ENCODE measurements at places on chromosomes 1 and 21.
A peak's percentile ranks its signal among the peaks of the same experiment; 100 is the strongest.

DNA sequence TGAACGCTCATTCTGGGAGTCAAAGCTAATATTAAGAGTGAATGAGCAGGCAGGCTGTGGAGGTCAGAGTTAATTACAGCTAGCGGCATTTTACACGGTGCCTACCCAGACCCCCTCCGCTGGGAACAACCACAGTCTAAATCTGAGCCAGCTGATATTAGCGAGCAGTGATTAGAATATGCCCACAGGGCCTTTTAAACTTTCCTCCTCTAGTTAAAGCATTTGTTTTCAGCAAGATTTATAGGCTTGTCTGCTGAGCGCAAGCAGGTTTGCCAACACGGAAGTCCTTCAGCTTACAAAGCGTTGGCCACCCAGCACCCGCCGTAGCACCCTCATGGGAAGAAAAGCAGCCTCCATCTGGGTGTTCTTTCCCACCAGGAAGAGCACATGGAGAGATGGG is 72.1 kb downstream of the LMX1A start:
- DNase-seq: no peak

GRCh38 chr1:172135076-172135672 is 285.3 kb upstream of the C1orf105 start:
- DNase-seq: peak; percentile 40

DNA sequence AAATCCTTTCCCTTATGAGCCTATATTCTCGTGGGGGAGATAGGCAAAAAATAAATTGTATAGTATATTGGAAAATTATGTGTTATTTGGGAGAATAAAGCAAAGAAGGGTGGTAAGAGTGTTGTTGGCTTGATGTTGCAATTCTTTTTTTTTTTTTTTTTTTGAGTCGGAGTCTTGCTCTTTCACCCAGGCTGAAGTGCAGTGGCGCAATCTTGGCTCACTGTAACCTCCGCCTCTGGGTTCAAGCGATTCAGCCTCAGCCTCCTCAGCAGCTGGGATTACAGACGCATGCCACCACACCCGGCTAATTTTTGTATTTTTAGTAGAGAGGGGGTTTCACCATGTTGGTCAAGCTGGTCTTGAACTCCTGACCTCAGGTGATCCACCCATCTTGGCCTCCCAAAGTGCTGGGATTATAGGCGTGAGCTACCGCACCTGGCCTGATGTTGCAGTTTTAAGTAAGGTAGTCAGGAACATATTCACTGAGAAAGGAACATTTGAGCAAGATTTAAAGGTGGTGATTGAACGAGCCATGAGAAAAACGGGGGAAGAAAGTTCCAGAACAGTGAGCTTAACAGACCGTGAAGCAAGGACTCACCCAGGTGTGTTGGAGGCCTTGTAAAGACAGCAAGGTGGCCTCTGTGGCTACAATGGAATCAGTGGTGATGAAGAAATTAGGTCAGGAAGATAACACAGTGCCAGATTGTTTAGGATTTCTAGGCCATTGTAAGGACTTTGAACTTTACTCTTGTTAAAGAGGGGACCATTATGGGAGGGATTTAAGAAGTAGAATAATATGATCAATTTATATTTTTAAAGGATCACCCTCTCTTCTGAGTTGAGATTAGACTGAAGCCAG is 45.8 kb downstream of the RPRD2 start:
- DNase-seq: no peak

DNA sequence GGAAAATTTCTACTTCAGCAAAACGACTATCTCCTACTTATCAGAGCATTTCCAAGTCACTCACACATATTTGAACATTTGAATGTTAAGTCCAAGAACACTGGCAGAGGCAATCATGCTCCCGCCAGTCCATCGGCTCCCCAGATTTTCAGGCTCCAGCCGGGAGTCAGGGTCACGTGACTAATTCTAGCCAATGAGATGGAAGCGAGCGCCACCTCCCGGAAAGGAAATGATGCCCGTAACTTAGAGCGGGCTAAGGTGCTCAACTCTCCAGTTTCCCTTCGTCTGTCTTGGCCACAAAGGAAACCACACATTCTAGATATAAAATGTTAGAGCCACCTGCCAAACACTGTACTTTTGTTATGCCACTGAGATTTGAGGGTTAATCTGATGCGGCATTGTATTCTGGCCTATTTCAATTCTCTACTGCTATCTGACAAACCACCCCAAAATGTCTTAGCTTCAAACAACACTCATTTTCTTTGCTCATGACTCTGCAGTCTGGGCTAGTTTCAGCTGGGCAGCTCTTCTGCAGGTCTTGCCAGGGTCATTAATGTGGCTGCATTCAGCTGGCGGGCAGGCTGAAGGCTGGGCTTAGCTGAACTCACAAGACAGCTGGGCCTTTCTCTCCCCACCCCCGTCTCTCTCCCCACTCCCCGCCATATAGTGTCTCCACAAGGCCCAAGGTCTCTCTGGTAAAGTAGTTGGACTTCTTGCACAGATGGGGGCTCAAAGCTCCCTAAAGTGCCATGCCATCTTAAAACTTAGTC is 16.5 kb upstream of the LHX4 start:
- no peak for DNase-seq

GRCh38 chr1:5684791-5685190 is 307.4 kb downstream of the NPHP4 start:
- no peak for DNase-seq

GRCh38 chr1:192061556-192061955 is 96.7 kb upstream of the RGS18 start:
- no peak for DNase-seq

DNA sequence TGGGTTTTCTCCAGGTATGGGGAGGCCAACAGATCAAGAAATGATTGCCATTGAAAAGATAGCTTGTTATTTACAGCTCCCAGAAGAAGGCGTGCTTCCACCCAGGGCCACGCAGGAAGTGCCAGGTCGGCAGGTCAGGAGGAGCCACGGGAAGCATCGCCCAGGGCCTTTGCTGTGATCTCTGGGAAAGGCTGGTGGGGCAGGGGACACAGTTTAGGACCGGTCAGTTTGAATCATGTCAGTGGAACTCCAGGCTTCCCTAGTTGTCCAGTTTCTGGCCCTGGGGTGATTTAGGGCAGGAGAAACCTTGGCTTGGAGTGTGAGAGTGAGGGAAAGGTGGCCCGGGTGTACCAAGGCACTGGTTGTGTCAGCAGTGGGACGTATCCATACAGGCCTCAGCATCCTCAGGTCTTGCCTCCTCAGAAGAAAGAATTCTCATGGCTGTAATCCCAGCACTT is 11.4 kb downstream of the PLA2G5 start:
- no peak for DNase-seq

DNA sequence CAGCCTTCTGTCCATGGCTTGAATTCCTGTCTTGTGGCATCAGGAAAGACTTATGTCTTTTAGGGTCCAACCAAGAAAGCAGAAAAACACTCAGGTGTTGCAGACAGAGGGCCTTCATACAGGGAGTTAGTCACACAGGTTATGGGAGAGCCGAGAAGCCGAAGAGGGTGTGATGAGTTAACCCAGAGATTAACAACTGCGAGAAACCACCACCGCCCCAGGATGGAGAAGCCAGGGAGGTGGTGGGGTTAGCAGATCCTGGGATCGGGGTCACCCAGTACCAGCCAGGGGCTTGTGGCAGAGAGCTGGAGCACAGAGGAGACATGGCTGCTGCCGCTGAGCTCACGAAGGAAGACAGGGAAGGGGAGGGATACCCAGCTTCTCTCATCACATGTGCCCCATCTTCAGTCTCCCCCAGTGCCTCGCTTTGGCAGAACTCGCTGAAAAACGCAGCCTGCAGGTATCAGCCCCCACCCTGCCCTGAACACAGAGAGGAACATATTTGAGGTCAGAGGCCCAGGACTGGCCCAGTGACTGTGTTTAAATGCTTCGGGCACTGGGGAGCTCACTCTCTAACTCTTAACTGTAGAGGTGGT is 58.7 kb downstream of the RUNX3 start:
- DNase-seq: no peak

- peak; percentile 73 for DNase-seq
Observed at GRCh38 chr1:91712981-91713841, 172.7 kb downstream of the TGFBR3 start.

- DNase-seq: no peak
Observed at GRCh38 chr1:59331686-59332620, 35.1 kb downstream of the FGGY start.

- no peak for DNase-seq
Observed at GRCh38 chr1:14725695-14726094, 127.2 kb downstream of the KAZN start.

GRCh38 chr1:5904551-5904950 is 87.7 kb downstream of the NPHP4 start:
- no peak for DNase-seq

DNA sequence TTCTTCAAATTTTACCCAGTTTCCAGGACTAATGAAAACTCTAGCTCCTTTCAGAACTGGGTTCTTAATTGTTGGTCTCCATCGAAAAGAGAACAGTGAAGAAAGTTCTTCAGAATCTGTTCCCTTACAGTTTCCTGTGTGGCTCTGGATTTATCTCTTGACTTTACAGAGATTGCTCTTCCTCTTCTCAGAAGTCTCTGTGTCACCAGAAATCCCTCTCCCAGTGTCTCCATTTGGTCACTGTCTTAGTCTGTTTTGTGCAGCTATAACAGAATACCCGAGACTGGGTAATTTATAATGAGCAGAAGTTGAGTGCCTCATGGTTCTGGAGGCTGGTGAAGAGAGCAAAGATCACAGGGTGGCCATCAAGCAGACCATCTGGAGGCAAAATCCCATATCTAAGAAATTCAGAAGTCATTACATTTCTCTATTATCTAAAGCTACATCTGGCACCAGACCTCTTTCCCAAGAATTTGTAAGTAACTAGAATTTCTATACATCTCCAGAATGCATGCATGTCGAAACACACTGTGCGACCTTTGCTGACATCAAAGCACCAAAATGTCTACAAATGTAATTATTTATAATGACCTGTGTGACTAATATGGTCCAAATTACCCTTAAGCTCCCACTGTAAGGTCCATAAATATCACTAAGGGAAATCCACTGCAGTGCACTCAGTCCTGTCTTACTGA is 65.4 kb upstream of the KRTAP19-8 start:
- no peak for DNase-seq

GRCh38 chr1:148362216-148362611 is 120.9 kb downstream of the PPIAL4G start:
- DNase-seq: no peak

DNA sequence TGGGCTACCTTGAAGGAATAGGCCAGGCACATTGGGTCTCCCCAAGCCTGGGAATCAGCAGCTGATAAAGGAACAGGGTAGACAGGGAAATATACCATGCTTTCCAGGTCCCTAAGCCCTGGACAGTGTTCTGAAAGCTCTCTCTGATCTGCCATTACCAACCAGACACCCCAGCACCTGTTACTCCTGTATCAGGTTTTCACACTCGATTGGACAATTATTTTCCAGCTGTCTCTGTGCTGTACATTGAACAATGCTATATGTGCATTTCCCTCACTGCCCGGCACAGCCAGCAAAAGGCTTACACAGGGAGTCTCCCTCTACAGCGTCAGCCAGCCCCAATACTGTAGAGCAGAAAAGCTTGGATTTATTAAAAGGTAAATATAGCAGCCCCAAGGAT is 4.7 kb downstream of the CFAP45 start:
- no peak for DNase-seq

DNA sequence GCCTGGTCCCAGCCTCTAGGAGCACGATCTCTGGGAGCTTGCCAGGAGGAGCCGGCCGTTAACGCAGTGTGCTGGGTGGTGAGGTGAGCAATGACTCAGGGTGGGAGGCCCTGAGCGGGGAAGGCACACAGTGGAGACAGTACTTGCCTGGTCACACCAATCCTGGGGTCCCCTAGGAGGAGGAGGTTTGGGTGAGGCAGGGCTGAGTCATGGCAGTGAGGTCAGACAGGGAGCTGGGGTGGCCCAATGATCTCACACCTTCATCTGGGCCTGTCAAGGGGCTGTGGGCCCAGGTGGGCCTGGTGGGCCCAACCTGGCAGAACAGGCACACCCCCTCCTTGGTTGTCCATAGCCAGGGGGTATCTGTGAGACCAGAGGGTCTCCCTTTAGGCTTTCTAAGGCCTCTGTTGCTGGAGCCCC is 8.6 kb upstream of the EDN2 start:
- peak; percentile 85 for DNase-seq

- no peak for DNase-seq
Observed at GRCh38 chr1:220318673-220319072, 46.4 kb upstream of the RAB3GAP2 start.

DNA sequence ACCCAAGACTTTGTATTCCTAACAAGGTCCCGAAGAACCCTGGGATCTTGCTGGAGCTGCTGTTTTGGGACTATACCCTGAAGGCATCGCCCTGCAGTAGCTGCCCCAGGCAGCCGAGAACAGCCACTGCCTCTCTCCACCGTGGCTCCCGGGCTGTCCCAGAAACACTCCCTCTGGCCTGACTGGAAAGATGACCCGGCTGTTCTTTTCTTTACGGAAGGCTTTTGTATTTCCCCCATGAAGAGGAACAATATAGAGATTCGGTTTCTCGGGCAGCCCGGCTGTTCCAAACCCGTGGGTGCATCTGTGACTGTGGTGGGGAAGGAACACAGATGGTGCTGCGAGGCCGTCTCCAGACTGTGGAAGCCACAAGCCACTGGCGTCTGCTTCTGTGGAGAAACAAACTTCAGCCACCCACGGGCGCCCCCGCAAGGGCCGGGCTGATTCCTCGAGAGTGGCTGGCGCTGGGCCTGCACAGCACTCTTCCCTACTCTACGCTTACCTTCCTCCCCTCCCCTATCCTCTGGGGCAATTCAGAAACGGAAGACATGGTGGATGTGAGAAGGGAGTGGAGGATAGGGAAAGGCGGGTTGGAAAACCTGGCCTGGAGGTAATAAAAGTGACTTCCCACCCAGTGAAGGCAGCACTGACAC is 33.7 kb upstream of the VASH2 start:
- DNase-seq: no peak

- DNase-seq: peak; percentile 67
Observed at GRCh38 chr1:212700892-212701819, 1.5 kb upstream of the BATF3 start.

DNA sequence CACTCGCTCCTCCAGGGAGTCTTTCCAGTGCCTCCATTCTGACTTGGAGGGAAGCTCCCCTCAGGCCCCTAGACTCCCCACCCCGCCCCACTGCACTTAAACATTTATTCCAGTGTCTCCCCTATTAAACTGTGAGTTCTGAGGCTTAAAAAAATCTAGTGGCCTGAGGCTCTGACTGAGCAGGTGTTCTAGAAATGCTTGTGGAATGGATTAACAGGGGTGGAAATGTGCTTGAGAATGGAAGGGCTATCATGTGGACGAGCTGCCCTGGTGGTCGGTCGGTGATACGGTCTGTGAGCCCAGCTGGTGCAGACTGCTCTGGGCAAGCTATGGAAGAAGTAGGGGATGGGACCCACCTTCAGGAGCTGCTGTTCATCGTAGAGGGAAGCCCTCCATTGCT is 130.2 kb downstream of the PEX14 start:
- no peak for DNase-seq

- no peak for DNase-seq
Observed at GRCh38 chr1:52751589-52752483, 25.6 kb downstream of the ZYG11B start.

DNA sequence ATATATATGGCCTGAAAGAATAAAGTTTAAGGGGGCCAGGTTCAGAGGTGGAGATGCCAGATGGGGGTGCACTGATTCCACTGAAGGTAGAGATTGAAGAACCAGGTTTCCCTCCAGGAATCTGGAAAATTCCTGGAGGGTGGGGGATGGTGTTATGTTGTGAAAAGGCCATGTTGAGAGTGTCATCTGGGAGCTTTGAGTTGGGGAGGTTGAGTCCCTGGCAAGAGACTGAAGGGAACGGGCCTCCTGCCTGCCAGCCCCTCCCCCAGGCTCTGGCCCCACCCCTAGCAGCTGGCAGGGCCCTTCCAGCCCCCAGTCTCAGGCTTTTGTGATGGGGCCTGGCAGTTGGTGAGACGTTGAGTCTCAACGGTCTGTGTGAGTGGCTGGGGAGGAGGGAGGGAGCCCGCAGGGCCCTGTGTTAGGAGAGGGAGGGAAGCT is 4.1 kb downstream of the PTPRU start:
- no peak for DNase-seq

- DNase-seq: no peak
Observed at GRCh38 chr1:41046347-41046775, 24.8 kb upstream of the SLFNL1 start.
